ENCODE measurements at places on chromosomes 12 and 14. TPM values are rescaled to one million over a fixed set of nuclear protein-coding genes. Genes with fewer than 3 reads are reported as not detected.

AKAP6 gene
- 21.8 TPM for total RNA-seq

STXBP6 gene
- 7.6 TPM for total RNA-seq

KIAA0586 gene
- 21.0 TPM for total RNA-seq

HOMEZ gene
- 4.0 TPM for total RNA-seq

RNU4-1 gene
- under 0.01 TPM for total RNA-seq

- DNase-seq, result no peak
These were observed 22.5 kb downstream of the E2F7 start for GRCh38 chr12:77042833-77043232.

GRCh38 chr12:89799316-89799715 lies 90.7 kb upstream of the ATP2B1 start:
- no peak for DNase-seq

DNA sequence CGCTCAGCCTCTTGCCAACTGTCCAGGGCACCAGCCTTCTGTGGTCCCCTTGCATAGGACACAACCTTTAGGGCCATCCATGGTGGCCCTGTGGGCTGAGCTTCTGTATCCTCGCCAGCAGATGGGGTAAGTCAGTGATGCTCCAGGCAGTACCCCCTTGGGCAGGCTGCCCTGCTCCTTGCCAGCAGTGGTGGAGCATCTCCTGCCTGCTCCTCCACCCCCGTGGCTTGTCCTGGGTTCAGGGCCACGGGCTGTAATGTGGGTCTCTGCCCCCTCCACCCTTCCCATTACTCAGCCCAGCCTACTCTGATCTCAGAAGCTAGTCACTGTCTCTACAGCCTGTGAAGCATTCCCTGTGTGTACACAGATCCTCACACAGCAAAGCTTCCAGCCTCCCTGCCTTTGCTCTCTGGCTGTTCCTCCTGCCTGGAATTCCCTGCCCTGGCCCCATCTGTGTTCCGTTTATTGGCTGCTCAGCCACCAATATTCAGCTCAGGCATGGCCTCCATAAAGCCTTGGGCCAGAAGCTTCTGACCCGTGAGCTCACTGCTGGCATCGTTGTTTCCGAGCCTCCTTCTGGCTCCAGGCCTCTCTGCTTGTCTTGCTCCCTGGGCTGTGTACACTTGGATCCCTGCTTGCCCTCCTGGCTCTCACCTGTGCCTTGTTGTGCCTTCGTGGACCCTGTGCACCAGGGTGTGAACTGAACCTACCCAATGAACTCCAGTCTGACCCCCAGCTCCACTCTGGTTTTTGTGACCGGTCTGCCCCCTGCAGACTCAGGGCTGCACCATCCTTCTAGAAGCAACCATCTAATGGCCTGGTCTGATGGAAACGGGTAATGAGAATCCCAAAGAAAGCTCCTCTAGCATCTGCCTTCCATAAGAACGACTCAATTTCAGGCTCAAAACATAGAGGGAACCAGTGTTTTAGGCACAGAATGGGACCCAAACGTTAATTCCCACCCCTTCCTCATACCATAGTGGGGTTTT lies 177.0 kb upstream of the PRMT8 start:
- peak; percentile 50 for DNase-seq

- peak; percentile 55 for DNase-seq
These were observed 10.3 kb upstream of the ERP27 start for GRCh38 chr12:14948672-14949071.

GRCh38 chr14:89349171-89350008 lies 67.6 kb downstream of the FOXN3 start:
- DNase-seq, result peak; percentile 58

DNA sequence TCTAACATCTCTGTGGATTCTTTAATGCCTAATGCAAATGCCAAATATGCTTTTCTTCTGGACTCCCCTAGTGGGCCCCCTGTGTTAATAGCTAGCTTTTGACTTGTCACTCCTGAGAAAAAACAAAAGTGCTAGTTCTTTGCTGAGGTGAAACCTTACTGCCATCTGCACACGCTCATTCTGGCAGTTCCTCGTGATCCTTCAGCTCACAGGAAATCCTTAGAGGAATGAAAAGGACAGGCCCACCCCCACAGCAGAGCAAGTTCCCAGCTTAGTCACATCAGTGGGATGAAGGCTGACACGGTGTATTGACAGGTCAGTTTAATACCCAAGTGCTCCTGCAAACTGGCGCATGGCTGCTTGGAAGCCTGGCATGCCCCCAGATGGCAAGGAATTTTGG lies 165.1 kb upstream of the ATP2B1 start:
- no peak for DNase-seq

DNA sequence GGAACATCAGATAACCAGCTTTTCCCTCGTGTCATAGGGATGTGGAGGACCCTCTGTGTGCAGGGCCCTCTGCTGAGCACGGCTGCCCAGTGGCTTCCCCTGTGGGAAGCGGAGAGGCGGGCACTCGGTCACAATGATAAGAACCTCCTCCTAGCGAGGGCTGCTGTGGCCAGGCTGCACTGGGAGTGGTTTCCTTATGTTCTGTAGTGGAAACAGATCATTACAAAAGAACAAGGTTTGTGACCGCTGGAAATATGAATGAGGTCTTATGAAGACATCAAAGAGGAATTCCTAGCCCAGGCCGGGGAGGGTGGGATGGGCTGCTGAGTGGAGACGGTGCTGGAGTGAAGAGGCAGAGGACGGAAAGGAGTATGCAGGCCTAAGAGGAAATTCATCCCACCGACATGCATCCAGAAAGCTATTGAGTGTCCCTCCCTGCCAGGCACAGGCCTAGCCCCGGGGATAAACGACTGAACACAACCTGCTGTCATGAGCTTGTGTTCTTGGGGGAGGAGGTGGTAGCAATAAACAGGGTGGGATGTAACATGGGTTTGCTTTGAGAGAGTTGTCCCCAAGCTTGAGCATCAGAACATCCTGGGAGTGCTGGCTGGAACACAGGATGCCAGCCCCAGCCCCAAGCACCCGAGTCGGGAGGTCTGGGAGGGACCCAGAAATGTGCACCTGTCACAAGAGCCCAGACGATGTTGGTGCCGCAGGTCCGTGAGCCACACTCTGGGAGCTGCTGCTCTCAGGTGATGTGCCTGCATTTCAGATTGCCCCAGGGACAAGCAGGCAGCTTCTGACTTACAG lies 37.5 kb downstream of the FZD10 start:
- DNase-seq, result no peak
